ENCODE measurements at places on chromosomes 5 and 9. TPM values are rescaled to one million over a fixed set of nuclear protein-coding genes. Genes with fewer than 3 reads are reported as not detected.

DNA sequence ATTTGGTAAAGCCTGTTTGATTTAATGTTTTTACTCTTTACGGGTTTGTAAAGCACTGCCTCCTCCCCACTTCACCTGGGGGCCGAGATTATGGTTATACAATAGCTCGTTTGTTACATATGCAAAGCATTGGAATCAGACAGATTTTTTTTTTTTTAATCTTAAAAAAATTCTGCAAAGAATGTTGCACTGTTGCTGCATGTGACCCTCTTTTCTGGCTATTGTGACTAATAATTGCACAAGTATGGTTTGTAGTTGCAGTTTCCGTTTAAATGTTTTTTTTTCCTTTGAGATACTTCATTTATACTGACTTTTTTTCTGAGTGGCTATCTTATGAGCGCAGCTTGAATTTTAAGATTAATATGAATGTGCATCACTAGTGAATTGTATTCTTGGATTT lies 165.3 kb downstream of the KDM4C start:
- DNase-seq = no peak

- no peak for DNase-seq
Observed at GRCh38 chr5:137142764-137143605, 356.1 kb downstream of the SPOCK1 start.

Gene MARVELD2
- total RNA-seq = 0.75 TPM

GRCh38 chr5:145506185-145506850 lies 328.8 kb downstream of the PRELID2 start:
- no peak for DNase-seq
